NCI-H187 treated with DMSO at 0.1 percent for 48 hours (cell line): ENCODE measurements at places on chromosomes 7 and 10.

DNA sequence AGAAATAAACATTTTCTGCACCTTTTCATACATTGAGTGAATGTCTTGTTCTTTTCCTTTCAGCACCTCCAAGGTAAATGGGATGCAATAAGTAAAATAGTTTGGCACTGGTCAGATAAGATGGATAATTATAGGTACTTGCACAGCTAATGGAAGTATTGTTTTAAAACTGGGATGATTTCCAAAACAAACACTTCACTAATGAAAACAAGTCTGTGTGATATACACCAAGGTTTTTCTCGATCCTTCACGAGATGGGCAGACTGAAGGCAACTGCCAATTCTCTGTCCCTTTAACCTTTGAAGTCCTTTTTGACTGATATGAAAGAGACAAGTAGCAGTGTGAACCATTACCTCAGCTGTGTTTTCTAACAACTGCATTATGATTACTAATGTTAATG, 423.8 kb downstream of the GFRA1 start:
- no peak for DNase-seq

- DNase-seq: no peak
Observed at GRCh38 chr10:59905066-59905730, 1.2 kb downstream of the CCDC6 start.

- DNase-seq: no peak
Observed at GRCh38 chr7:47147213-47147631, 434.7 kb downstream of the TNS3 start.

- peak; percentile 80 for DNase-seq
Observed at GRCh38 chr10:110083884-110084283, 76.1 kb downstream of the ADD3 start.

- DNase-seq: no peak
Observed at GRCh38 chr7:94054130-94054529, 50.0 kb upstream of the BET1 start.

- DNase-seq: no peak
Observed at GRCh38 chr10:11610166-11610825, 1.2 kb downstream of the USP6NL start.

GRCh38 chr10:42932735-42933447, 144.0 kb upstream of the RET start:
- DNase-seq: no peak

- no peak for DNase-seq
Observed at GRCh38 chr7:90618876-90619275, 22.8 kb downstream of the CDK14 start.

DNA sequence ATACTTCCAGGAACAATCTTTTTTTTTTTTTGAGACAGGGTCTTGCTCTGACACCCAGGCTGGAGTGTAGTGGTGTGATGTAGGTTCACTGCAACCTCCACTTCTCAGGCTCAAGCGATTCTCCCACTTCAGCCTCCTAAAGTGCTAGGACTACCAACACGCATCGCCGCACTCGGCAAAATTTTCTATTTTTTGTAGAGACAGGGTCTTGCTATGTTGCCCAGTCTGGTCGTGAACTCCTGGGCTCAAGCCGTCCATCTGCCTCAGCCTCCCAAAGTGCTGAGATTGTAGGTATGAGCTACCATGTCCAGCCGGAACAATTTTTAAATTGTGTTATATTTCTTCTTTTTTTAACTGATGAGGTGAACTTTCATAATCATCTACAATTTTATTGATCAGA, 2.1 kb downstream of the ZNF511 start:
- DNase-seq: no peak

DNA sequence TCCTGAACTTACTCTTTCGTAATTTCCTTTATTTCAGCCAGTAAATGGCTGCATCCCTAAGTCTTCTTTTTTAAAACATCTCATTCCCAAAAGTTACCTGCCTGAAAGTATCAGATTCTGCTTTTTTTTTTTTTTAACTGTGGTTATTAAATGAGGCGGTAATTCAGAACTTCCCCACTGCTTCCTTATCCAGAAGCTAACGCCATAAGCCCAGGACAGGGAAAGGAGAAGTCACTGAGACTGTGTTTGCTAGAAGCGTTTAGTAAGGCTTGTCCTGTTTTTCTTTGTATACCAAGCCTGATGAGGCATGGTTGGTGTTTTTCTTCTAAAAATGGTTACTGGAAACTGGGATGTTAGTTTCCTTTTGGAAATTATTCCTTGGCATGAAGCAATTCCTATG, 197.8 kb downstream of the CELF2 start:
- DNase-seq: no peak

DNA sequence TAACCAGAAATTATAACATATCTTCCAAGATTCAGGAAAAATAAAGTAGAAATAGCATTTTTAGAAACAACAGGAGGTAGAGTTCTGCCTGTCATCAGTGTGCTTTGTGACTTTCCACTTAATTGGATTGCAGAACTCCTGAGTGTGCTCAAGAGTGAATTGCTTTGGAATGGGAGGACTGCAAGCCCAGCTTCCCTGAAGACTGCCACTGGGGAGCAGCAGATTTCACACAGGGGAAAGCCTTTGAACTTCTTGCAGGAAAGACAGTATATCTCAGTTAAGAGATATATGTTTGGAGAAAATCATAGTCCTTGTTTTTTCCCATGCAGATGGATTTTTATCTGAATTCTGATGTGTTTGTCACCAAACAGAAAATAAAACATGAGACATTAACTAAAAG, 124.5 kb downstream of the TMEM168 start:
- DNase-seq: no peak

DNA sequence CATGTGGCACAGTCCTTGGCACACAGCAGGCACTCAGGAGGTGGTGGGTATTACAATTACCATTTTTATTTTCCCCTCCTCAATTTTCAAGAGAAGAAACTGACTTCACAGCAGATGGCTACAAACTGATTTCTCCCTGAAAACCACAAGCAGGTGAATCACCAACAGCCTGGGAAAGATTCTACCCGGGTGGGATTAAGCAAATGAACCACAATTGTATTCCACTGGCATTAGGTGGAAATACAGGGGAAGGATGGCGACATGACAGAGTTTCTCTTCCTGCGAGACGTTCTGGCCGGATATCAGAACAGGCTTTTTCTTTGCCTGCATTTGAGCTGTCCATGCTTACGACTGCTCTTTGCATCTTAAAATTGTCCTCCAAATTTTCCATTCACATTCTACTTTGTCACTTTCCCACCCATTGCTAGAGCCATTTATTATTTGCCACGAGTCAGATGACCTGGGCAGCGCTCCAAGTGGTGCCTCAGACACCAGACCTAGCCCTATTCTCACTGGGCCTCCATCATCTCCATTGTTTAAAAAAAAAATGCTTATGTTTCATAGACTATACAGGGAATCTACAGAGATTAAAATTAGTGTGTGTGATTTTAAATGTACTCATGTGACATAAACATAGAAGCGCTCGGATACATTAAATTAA, 4.6 kb downstream of the DENND11 start:
- DNase-seq: no peak

DNA sequence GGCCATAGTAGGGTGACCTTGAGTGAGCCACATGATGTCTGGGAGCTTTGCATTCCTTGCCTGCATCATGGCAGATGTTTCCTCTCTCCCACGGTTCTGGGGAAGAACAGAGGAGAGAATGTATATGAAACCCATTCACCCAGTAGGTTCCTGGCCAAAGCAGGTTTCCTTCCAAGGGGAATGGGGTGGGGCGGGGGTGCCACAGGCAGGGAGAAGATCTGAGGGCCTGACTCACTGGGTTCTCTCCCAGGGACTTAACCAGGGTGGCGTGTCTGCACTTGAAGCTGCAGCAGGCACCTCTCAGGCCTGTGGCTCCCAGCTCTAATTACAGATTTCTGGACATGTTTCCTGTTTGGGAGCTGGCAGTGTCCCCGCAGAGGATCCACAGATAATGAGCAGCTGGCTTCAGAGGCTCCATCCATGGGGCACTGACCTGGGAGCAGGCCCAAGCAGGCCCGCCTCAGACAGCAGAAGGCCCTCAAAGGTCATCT, 50.2 kb upstream of the ZMIZ1 start:
- no peak for DNase-seq

GRCh38 chr7:91083855-91084644, 180.2 kb upstream of the FZD1 start:
- DNase-seq: no peak

DNA sequence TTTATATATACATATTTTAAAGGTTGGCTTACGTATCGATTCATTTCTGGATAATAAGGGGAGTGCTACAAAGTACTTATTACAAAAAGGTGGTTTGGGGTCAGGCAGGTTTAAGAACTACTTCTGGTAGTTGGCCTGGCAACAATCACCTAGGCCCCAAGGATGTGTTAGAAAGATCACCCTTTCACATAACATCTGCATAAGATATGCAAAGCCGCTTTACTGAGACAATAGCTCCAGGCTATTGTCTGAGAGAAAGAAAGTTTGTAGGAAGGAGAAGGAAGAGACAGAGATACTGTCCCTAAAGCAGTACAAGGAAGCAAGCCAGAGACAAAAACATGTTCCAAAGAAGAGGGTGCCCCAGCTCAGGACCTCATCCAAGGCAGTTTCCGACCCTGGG, 6.2 kb downstream of the PAXIP1 start:
- DNase-seq: no peak

DNA sequence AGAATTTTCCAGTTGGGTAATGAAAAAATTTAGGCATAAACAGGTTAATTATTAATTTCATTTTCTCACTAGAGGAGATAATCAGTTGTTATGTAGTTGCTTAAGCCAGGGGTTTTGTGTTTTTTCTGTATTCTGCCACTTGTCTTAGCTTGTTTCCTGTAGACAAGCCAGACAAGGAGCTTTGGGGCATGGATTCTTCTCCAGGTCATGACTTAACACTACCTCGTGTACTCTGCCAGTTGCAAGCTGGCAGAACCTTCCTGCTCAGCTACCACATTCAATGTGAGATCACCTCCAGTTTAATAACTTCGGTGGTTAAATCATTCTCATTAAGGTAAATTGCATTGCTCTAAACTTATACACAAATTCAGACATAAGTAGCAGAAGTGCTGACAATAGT, 1.8 kb downstream of the CCM2 start:
- no peak for DNase-seq

GRCh38 chr10:128808921-128809440, 658.1 kb upstream of the MGMT start:
- no peak for DNase-seq

- no peak for DNase-seq
Observed at GRCh38 chr7:601595-602340, 82.1 kb upstream of the PDGFA start.

- DNase-seq: no peak
Observed at GRCh38 chr10:18290651-18291313, 150.6 kb downstream of the CACNB2 start.

DNA sequence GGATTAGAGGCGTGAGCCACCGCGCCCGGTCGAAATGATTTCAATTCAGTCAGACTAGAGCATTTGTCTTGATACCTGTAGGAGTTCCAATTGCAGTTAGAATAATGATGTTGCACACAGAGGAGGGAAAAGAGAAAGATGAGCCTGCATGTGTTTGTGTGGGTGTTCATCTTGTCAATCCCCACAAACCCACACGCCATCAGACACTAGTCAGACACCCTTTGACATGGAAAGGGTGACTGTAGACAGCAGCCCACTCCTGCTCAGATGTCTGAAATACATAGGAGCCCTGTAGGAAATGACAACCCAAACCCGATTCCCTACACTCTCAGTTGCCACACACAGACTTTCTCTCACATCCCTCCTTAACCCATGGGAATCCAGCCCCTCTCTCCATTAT, 92.0 kb downstream of the ABLIM1 start:
- no peak for DNase-seq

GRCh38 chr7:47666164-47666862, 84.4 kb upstream of the TNS3 start:
- DNase-seq: no peak

GRCh38 chr10:70359017-70359550, 23.3 kb downstream of the LRRC20 start:
- no peak for DNase-seq

DNA sequence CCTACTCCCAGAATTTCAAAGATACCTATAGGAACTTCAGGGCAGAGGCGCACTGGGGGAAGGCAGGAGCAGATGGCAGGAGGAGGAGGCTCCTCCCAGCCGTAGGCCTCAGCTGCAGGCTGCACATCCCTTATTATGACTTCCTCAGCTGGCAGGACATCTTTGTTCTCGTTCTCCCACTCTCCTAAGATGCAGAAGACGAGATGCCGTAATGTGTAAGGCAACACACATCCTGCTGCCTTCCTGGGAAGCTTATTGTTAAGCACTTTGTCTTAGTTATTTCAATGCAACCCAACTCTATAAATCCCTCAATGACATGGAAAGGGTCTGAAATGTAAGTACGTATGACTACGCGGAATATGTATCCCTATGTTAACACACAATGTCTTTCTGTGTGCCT, 599.8 kb upstream of the MGMT start:
- no peak for DNase-seq

- DNase-seq: no peak
Observed at GRCh38 chr7:50431316-50431715, 18.8 kb downstream of the FIGNL1 start.

DNA sequence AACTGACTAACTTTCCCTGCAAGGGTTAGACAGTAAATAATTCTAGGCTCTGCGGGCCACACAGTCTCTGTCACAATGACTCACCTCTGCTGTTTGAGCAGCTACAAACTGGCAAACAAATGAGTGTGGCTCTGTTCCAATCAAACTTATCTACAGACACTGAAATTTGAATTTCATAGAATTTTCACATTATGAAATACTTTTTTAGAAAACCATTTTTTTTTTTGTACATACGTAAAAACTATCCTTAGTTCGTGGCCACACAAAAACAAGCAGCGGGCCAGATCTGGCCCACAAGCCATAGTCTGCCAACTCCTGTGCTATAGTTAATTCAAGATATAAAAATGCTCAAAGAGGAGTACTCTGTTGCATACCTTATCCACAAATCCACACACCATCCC, 32.6 kb downstream of the PIP4K2A start:
- DNase-seq: no peak

DNA sequence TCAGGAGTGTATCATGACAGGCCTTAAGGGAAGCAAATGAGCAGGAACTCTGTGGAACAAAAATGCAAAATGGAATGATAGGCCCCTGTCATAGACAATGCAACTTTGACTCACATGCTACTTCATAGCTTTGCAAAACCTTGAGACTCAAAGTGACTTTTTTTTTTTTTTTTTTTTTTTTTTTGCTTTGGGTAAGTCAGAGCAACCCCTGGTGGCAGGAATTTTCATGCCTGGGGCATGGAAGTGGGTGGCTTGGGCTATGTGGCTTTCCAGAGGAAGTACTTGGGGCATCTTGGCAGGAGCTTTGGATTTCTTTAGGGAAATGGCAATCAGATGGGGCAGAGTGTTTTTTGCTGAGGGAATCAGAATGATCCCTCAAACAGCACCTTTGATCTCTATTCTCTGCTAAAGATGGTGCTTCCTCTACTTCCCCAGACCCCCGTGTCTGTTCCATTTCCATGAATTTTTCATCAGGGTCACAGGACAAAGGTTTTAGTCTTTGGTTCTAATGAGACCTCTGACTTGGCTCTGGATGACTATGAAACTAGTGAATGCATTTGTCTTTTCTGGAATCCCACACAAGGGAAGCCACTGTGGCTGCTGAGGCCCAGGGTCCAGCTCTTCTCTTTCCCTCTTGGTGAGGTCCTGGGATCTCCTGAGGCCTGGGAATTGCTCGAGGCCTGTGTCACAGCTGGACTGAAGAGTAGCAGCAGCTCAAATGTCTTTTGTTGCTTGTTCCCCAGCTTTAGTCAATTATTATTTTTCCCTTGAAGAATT, 62.8 kb downstream of the TACC2 start:
- DNase-seq: no peak
